ENCODE measurements at places on chromosomes 7 and 10. TPM values are rescaled to one million over a fixed set of nuclear protein-coding genes. Genes with fewer than 3 reads are reported as not detected.

DNA sequence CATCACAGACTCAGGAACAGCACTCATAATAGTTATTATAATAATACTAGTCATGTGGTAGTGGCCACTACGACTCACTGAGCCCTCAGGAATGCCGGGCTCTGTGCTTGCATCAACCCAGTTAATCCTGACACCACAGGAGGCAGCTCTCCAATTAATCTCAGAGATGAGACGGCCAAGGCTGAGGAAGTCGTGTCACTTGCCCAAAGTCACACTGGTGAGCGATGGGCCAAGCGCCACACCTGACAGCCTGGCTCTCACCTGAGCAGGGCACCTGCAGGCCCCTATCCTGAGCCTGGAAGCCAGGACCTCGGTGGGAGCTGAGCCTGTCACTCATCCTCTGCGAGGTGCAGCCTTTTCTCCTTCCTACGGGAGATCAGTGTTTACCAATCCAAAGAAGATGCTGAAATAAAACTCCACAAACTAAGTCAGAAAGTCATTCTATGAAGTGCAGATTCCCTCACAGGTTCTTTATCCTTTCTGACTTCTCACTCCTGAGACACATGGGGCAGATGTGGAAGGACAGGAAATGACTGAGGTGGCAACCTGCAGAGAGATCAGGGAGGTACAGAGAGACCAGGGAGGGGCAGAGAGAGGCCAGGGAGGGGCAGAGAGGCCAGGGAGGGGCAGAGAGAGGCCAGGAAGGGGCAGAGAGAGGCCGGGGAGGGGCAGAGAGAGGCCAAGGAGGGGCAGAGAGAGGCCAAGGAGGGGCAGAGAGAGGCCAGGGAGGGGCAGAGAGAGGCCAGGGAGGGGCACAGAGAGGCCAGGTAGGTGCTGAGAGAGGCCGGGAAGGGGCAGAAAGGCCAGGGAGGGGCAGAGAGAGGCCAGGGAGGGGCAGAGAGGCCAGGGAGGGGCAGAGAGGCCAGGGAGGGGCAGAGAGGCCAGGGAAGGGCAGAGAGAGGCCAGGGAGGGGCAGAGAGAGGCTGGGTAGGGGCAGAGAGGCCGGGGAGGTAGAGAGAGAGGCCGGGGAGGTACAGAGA is 38.5 kb downstream of the VIPR2 start:
- no peaks in the 10 kb centered on the region for H3K36me3 ChIP-seq
- no peak for DNase-seq
- no peak overlapping the region for H3K4me3 ChIP-seq
- H3K27me3 ChIP-seq: no peaks in the 10 kb centered on the region
- H3K27ac ChIP-seq: no peak overlapping the region
- no peaks in the 10 kb centered on the region for H3K4me1 ChIP-seq

- H3K4me1 ChIP-seq: peaks cover 3% of the 10 kb centered on the region
- H3K27ac ChIP-seq: no peak overlapping the region
- peaks cover under 1% of the 10 kb centered on the region for H3K27me3 ChIP-seq
- no peaks in the 10 kb centered on the region for H3K36me3 ChIP-seq
These were observed 103.0 kb downstream of the NXPH1 start for GRCh38 chr7:8536431-8536830.

GRCh38 chr10:34305189-34305588 is 509.9 kb downstream of the PARD3 start:
- no peak for DNase-seq
- H3K27ac ChIP-seq: no peak overlapping the region
- H3K36me3 ChIP-seq: no peaks in the 10 kb centered on the region

- peaks cover 6% of the 10 kb centered on the region for H3K4me1 ChIP-seq
- H3K4me3 ChIP-seq: no peak overlapping the region
- H3K27me3 ChIP-seq: no peaks in the 10 kb centered on the region
- H3K36me3 ChIP-seq: peaks cover 10% of the 10 kb centered on the region
- DNase-seq: no peak
- H3K27ac ChIP-seq: no peak overlapping the region
These were observed 44.6 kb upstream of the DLG5 start for GRCh38 chr10:77970869-77971803.

- no peaks in the 10 kb centered on the region for H3K27me3 ChIP-seq
- DNase-seq: no peak
- no peaks in the 10 kb centered on the region for H3K36me3 ChIP-seq
- no peaks in the 10 kb centered on the region for H3K4me1 ChIP-seq
These were observed 4.2 kb upstream of the IDI2 start for GRCh38 chr10:1029838-1030237.

PNLIP gene
- total RNA-seq: not detected
